ENCODE measurements at places on chromosomes 7 and 10.

- no peak for DNase-seq
These were observed 19.3 kb upstream of the ING3 start for GRCh38 chr7:120931243-120931642.

DNA sequence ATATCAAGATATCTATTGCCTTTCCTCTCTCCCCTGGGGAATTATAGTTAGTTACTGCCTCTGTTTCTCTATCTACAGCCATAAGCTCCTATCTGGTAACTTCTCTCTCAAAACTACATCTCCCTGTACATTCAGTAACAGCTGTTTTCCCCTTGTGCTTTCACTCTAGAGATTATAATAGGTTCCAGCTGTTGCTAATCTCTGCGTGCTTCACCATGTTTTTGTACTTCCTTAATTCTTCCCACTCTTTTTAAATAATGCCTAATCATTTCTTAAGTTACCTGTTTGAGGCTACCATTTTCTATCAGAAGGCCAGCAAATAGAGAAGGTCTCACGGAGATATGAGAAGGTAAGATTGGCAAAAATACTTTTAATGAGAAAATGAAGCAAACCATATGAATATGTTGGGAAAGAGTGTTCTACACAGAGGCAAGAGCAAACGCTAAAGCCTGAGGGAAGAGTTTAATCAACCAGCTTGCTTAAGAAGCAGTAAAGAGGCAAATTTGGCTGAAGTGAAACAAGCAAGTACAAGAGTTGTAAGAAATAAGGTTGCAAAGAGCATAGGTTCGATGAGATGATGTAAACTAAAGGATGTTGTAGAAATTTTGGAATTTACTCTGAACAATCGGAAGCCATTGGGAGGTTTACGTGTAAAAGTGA lies 101.9 kb upstream of the HGF start:
- no peak for DNase-seq

DNA sequence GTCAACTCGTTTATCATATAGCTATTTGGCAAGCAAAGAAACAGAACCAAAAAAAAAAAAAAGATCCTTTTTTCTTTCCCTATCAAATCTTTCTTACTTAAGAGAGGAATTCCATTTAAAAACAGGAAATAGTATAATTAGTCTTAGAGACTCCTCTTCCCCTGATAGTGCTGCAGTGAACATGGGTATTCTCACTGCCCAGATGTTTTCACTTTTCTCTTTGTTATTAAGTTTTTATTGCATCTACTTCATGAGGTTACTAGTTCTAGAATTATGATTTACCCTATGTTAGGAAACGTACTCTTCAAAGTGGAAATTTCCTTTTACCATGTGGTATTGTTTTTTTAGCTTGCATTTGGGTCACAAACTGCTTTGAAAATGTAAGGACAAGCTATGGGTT lies 8.5 kb downstream of the CASP2 start:
- DNase-seq = no peak

DNA sequence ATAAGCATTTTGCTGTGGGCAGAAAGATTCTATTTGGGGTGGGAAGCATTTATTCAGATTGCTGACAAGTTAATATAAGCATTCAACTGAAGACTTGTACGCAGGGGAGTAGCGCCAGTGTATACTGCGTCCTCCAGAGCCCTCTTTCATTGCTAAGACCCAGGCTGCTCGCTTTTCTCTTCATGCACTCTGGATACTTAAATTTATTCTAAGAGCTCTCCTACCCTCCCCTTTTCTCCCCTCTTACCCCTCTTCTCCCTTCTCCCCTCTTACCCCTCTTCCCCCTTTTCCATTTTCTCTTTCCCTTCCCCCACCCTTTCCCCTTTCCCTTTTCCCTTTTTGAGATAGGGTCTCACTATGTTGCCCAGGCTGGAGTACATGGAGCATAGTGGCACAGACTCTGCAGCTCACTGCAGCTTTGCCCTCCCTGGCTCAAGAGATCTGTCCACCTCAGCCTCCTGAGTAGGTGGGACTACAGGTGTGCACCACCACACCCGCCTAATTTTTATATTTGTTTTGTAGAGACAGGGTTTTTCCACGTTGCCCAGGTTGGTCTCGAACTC lies 125.8 kb downstream of the CDK14 start:
- DNase-seq = no peak

- peak; percentile 48 for DNase-seq
These were observed 64.0 kb downstream of the MTPAP start for GRCh38 chr10:30284865-30285594.

DNA sequence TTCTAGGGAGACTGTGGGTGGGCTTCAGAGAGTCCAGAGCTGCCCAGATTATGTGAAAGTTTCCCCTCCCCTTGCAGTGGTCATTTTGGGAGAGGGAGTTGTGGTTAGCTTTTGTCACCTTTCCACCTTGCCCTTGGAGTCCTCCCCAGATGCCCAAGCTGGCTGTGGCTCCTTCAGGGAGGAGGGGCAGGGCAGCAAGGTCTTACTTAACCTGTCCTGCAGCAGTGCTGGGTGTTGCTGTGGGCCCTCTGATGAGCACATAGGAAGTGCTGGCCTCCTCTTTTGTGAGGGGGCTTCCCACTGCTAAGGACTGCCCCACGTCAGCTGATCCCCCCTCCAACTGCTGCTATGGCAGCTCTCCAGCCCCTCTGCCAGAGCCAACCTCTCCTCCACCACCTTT lies 17.6 kb upstream of the AQP1 start:
- DNase-seq = no peak

- DNase-seq = peak; percentile 82
These were observed 124.9 kb downstream of the DLG5 start for GRCh38 chr10:77801474-77802161.

DNA sequence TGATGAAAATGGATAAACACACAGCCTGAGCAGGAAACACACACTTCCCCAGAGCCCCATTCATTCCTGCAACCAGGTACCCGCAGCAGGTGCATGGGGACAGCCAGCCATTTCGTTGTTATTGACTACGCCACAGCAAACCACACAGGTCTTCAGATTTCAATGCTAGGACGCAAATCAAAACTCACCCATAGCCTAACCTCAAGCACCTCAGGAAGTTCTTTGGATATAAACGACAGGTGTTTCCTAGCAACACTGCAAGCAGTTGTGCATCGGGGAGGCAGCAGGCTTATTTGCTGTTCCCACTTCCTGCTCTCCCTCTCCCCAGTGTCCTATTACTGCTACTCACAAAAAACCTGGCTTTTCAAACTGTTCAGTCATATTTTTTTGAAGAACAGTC lies 176.5 kb upstream of the FRMD4A start:
- no peak for DNase-seq

GRCh38 chr10:110503528-110504110 lies 5.9 kb downstream of the DUSP5 start:
- DNase-seq = no peak

- DNase-seq = no peak
These were observed 85.5 kb downstream of the XRCC2 start for GRCh38 chr7:152590481-152590880.

- DNase-seq = no peak
These were observed 59.6 kb upstream of the PITRM1 start for GRCh38 chr10:3231951-3232730.

DNA sequence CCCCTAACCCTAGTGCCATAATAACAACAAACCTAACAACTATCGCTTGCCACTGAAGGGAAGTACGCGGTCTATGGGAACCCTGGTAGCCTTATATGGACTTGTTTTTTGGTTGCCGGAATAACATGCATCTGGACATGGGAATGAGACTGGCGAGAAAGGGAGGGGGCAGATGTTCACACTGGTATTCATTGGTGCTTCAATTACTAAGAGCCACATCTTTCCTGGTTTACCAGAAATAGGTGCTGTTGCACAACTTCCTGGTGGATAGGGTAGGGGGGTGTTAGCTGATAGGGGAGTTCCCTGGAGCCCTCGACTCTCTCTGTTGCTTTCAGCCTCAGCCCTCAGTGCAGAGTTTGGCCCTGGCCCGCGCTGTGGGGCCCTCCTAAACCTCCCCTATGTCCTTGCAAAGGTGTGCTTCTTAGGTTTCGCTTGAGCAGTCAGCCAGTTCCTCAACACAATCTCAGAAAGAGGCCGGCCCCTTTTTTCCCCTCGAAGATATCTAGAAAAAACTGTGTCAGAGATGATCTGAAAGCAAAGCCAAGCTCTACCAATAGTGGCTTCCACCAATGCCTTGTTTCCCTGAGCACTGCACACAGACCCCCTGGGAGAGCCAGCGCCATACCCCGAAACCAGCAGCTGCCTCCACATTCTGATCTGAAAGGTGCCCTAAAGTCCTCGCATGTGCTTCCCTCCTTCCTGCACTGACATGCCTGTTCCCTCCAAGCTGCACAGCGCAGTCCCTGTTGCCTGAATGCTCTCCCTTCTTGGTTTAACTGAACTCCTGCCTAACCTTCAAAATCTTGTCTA lies 13.5 kb downstream of the TBXAS1 start:
- peak; percentile 62 for DNase-seq

DNA sequence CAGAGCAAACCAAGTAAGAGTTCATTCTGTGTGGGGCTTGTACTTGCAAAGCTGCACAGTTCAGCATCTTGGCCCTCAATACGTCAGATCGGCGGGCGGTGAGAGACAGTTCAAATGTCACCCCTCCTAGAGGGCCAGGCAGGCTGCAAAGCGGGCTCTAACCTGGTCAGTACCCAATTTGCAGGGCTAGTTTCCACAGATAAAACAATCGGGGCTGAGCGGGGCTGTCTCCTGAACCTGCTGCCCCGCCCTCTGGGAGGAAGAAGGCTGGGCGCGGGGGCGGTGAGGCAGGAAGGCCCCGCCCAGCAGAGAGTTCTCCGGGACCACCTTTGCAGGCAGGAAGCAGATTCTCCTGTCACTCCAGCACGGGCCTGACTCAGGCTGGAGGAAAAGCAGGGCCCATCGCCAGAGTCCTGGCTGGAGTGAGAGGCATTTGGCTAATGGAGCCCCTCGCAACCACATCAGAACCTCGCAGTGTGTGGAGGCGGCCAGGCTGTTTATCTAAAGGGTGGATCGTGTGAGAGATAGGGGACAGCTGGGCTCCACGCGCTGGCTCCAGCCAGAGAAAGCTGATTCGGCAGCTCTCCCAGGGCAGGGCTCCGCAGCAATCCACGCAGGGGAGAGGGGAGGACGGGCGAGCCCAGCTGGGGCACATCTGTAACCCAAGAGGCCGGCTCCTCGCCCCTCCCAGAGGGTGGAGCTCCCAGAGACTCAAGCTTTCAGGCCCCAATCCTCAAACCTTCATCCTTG lies 83.1 kb downstream of the SH3PXD2A start:
- DNase-seq = peak; percentile 83

DNA sequence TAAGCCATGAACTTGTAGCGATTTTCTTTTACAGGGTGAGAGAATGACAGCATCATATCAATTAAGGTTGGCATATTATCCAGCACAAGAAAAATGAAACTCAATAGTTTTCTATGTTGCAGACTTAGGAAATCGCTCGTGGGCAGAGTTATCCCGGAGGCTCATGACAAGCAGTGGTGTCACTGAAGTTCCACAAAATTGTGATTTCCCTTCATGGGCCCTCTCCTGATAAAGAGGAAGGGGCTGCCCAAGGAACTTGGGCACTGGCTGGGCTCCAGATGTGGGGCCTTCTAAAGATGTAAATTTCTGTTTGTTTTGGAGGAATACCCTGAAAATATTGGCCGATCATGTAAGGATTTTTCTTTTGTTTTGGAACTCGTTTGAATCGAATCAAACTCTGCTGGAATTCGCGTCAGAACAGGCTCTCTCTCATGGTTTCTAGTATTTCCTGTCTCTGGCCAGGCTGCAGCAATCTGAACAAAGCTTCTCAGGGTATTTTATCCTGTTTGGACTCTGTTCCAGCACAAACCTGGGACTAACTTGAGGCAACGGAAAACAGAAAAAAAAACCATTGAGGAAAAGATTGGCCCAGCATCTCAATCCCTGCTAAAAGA lies 340.6 kb upstream of the NRP1 start:
- no peak for DNase-seq

DNA sequence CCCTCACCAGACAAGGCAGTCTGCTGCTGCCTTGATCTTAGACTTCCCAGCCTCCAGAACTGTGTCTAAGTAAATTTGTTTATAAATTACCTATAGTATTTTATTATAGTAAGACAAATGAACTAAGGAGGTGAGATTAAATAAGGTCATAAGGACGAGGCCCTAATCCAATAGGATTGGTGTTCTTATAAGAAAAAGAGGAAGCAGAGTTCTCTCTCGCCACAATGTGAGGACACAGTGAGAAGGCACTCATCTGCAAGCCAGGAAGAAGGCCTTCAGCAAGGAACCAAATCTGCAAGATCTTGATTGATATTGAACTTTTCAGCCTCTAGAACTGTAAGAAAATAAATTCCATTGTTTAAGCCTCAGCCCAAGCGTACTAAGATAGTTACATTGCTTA lies 6.1 kb upstream of the ZNF438 start:
- DNase-seq = peak; percentile 69

DNA sequence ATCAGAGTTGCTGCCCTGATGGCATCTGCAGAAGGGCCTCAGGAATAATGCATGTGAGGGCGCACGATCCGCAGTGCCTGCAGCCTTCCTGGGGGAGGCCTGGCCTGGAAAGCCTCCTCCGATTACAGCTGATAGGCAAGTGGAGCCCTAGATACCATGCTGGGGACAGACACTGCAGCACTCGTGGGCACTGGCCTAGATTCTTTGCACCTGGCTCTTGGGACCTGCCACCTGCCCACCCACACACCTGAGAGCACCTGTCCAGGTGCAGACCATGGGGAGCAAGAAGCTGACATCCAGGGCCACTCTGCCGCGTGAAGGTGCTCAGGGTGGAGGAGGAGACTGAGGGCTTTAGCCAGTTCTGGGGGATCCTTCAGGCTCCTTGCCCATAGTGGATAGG lies 14.8 kb downstream of the YKT6 start:
- no peak for DNase-seq

DNA sequence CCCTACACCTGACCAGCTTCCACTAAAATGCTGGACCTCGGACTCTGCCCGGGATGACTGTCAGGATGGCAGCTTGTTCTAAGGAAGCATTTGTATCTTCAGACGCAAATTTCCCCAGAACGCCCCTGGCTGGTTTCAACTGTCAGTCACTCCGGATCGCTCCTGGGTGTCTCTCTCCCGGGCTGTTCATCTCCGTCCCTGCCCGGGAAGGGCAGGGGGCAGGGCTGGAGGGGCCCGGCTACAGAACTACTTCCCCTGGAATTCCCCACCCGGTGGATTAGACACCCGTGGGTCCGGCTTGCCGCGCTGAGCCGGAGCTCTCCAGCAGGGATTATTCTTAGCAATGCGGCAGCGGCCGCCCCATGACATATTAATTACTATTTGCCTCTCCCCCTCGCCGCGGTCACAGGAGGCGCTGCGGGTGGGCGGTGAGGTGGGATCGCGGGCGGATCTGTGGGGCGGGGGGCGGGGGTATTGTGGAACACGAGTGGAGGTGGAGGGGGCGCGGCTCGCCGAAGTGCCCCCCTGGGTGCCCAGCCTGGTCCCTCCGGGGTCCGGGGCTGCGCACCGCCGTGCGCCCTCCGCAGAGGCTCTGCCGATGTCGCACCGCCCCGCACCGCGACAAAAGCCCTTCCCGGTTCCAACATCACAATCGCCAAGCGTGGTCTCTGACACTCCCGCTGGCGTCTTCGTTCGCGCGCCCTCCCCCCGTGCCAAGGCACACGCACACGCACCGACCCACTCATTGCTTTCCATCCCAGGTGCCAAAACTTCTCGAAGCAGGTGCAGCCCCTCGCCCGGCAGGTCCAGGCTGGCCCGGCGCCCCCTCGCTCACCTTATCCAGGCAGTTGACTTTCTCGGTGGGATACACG lies 276.1 kb upstream of the NEBL start:
- DNase-seq = no peak

GRCh38 chr7:123305840-123306375 lies 106.1 kb upstream of the SLC13A1 start:
- DNase-seq = peak; percentile 20

- DNase-seq = no peak
These were observed 91.2 kb upstream of the PARD3 start for GRCh38 chr10:34906067-34906965.
